ENCODE measurements at places on chromosomes 16 and 17. TPM values are rescaled to one million over a fixed set of nuclear protein-coding genes. Genes with fewer than 3 reads are reported as not detected.

SLC16A6 gene
- total RNA-seq = 2.5 TPM

ABCA6 gene
- 185 TPM for total RNA-seq

C16orf89 gene
- 9.0 TPM for total RNA-seq

ABCA9 gene
- total RNA-seq = 19.2 TPM

JUP gene
- total RNA-seq = 34.8 TPM

DNAJA3 gene
- total RNA-seq = 40.5 TPM

SLC22A31 gene
- not detected for total RNA-seq

WFIKKN1 gene
- not detected for total RNA-seq

USP6 gene
- total RNA-seq = 0.24 TPM

TBC1D3B gene
- total RNA-seq = 3.0 TPM

CLDN6 gene
- not detected for total RNA-seq

GRB7 gene
- 13.0 TPM for total RNA-seq
